ENCODE measurements at places on chromosomes 1 and 21.

DNA sequence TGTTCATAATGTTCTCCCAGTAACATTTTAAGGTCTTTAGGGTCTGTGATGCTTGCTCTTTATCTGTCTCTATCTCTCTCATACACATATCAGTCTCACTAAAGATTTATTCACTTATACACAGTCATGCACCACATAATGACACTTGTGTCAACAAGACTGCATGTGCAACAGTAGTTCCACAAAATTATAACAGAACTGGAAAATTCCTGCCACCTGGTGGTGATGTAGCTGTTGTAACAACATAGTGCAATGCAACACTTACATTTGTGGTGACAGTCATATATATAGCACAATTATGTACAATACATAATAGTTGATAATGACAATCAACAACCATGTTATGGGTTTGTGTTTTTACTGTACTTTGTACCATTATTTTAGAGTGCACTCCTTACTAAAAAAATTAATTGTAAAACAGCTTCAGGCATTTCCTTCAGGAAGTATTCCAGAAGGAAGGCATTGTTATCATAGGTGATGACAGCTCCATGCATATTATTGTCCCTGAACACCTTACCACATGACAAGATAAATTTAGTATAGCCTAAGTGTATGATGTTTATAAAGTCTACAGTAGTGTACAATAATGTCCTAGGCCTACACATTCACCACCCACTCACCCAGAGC is 8.1 kb downstream of the TDRD5 start:
- DNase-seq: no peak

DNA sequence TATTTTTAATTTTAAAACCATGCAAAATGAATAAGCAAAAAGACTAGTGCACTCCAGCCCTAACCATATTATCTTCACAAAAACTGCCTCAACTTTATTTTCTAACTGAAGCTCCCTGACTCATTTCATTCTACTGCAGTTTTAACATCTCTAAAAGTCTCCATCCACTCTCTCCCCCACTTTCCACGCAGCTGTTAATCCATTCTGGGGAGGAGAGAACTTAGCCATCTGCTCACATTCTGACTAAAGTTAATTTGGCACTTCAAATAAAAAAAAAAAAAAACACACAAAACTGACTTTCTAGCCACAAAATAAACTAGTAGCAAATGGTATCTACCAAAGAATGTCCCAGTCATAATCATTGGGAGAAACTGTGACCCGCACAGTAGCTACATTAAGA is 5.4 kb upstream of the MYBPHL start:
- DNase-seq: no peak

- DNase-seq: no peak
Observed at GRCh38 chr21:44400791-44401385, 47.5 kb downstream of the TRPM2 start.

DNA sequence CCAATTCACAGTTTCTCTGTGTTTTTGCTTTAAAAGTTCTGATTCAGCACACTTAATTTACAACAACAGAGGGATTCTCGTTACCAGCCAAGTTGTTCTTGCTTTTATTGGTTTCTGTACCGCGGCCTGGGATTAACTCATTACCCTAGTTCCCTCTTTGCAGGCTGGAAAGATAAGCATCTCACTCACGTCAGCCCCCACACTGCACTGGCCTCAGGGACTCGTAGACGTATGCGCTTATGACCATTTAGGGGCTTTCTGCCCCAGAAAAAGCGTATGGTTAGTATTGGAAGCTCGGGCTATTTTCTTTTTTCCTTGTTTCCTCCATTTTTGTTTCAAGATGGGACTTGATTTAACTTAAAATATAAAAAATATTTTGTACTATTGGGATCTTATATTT is 76.0 kb downstream of the POFUT2 start:
- DNase-seq: no peak

DNA sequence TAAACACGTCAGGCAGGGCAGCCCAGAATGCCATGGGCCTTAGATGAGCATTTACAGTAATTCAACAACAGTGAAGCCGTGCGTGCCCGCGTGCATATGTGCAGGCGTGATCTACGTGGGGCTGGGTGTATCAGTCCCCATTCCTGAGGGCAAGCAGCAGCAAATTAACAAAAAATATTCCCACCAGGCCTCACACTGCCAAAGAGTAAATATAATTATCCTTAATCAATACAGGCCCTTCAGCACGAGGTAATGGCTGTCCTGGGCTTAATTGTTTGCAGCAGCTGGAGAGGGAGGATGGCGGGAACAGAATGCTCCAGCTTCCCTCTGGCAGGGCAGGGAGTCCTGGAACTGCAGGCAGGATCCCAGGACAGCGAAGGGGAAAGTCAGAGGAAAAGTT is 91.8 kb downstream of the DDX20 start:
- DNase-seq: no peak

All from activated CD8-positive, alpha-beta memory T cell treated with anti-CD3 and anti-CD28 coated beads, Interleukin-2, amount 50 U/mL, for 48 hours (primary cell).